Vagina (tissue), 2 donors: ENCODE measurements at places on chromosomes 13 and 19. TPM values are rescaled to one million over a fixed set of nuclear protein-coding genes. Genes with fewer than 3 reads are reported as not detected.

DNA sequence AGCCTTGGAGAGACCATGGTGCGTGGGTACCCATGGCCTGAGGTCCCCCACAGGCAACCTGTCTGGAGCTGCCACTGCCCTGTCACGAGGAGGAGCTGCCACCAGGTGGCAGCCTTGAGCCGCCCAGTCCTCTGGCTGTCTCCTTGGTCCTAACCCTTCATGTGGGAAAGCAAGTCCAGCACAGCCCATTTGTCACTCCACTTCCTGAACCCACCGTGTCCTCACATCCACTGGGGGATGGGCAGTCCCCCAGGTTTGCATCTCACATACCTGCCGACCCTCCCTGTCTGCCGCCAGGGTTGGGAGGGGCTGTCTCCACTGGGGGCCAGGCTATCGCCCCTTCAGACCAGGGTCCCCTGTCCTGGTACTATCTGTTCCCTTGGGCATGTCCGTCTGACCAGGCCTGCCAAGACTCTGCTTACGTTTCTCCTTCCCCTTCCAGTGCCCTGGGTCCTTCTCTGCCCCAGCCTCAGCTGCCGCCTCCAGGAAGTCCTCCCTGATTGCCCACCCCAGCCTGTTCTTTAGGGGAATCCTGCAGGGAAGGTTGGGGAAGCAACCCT is 4.5 kb downstream of the FAM174C start:
- DNase-seq, result no peak

DNA sequence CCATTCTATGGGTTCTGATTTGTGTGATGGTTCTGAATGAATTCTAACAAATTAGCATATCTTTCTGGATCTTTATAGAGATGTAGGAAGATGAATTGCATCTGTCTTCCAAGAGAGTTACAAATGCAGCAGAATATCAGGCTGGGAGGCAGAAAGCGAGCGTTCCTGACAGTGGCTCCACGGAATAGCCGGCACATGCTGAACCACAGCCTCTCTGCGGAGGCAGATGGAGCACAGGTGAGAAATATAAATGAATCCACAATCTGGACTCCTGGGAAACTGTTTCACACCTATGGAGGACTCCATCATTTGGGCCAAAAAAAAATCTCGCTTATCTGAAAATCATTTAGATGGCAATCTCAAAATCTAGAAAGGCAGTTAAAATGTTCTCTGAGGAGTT is 34.5 kb upstream of the WASF3 start:
- DNase-seq, result no peak

DNA sequence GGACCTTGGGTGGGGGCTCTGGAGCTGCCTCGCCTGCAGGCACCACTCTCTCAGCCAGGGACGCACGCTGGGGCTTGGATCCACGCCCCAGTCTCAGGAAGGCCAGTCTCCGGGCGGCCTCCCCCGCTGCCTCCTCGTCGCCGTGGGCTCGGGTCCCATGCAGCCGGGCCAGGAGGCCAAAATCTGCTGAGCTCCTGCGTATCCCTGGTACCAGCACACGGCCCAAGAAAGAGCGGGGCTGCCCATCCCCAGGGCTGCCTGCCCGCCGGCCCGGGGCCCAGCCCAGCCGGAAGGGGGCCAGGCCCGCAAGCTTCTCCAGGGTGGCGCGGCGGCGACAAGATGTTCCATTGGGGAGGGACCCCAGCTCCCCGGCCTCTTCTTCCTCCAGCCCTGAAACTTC is 6.7 kb downstream of the EXOC3L2 start:
- no peak for DNase-seq

- no peak for DNase-seq
Observed at GRCh38 chr13:74667656-74668203, 533.5 kb upstream of the KLF12 start.

- no peak for DNase-seq
Observed at GRCh38 chr19:41862445-41862986, 2.5 kb downstream of the RPS19 start.

DNA sequence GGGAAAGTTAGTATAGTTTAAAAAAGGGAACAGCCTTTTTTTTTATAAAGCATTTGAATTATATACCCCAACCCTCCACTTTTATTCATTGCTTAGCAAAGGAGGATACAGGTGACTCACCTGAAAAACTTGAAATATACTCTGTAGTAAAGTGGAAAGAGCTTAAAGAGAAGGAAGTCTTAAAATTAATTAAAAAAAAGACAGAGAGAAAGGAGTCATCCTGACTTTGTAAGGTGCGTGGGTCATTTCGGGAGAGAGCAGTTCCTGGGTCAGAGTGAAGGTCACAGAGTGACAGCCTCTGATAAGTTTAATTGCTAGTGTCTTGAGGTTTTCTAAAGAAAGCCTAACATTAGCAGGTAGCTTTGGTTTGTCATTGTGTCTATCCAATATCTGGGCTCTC is 310.3 kb downstream of the KLF5 start:
- DNase-seq, result no peak

DNA sequence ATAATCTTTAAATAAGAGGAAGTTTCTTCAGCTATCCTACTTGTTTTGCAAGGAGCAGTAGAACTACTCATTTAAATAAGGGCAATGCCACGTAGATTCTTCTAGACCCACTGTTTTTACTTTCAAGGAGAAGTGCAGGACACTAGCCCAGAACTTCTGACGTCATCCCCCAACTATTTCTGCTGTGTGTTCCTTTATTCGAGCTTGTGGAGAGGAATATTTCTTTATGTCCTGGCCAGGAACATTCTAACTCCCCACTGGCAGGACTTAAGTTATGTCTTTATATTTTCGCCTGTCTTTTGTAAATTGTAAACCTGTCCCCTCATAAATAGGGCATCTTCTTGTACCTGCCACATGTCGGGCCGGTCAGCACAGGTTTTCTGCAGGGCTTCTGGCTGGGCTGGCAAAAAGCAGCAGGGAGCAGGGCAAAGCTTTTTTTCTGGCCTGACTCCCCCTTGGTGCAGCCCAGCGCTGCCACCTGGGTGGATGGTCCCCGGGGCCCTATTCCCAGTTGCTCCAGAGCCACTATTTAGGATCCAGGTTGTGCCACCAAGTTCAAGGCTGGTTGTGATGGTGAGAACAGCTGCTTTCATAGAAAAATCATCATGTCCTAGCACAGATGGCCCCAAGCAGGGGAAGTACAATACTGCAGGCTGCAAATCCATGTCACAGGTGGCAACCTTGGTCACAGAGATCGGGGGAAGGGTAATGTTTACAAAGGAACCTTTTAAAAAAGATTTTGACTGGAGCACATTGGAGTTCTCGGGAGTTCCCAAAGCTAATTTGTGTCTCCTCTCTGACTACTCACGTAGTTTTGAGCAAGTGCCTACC is 1.8 kb downstream of the MBNL2 start:
- no peak for DNase-seq

THSD1 gene
- 6.4 TPM for total RNA-seq

APOC4 gene
- total RNA-seq, result not detected
